ENCODE measurements at places on chromosomes 4 and X.

DNA sequence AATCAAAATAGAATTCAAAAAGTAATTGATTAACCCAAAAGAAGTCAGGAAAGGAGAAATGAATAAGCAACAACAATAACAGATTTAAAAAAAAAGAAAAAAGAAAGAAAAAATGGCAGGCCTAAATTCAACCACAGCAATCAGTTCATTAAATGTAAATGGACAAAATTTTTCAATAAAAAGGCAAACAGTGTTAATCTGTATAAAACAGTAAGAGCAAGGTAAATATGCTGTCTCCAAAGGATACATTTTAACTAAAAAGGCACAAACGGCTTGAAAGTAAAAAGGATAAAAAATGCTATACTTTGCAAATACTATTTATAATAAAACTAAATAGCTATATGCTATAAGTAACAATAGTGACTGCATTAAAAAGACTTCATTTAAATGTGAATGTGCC is 582.0 kb downstream of the SPRY1 start:
- no peak for DNase-seq

DNA sequence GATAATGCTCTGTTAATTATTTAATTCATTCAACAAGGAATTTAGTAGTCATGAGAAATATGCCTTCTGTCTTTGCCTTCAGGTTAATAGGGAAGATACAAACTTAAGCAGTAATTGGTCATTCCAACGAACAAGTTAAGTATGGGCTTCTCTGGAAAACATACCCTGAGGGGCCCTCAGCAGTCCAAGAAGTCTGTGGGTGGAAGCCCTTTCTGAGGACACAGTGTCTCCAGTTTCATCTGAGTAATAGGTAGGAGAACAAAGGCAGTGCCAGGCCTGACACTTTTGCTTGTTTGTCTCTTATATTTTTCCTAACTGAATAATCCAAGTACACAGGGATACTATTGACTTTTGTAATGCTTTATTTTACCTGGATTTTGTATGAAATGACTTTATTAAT is 262.5 kb downstream of the FBXW7 start:
- DNase-seq, result no peak

GRCh38 chrX:73481521-73481920 is 34.7 kb downstream of the CDX4 start:
- no peak for DNase-seq

DNA sequence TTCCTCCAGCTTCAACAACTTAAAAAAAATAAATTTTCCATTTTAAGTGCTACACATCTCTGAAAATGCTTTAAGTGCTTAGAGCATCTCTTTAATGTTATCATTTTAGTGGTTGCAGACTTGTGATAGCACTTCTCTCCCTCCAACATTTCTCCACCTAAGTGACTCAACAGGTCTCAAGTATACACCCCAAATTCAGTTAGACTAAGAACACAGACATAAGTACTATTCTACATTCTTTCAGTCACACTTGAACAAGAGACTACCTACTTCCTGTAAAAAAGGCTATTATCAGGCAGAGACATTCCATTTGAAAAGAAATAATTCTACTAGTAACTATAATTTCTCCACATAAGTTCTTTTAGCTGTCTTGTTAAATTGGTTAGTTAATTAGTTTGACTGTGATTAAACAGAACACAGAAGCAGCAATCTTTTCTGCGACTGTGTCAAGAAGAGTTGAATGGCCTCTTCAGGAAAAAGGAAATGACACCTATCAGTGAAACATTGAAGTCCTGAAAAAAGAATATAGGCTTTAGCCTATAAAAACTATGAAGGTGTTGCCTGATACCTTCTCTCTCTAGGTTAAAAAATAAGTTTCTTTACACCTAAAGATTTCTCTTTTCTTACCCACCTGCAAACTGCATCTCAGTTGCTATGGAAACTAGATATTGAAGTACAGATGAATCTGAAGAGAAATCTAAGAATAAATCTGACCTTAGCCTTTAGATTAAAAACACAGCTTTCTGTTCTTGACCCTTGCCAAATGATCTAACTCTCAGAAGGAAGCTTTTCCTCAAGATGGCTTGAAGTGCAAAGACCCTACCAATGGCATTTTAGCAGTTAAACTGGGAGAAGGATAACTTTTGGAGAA is 18.0 kb downstream of the NAF1 start:
- DNase-seq, result peak; percentile 2

DNA sequence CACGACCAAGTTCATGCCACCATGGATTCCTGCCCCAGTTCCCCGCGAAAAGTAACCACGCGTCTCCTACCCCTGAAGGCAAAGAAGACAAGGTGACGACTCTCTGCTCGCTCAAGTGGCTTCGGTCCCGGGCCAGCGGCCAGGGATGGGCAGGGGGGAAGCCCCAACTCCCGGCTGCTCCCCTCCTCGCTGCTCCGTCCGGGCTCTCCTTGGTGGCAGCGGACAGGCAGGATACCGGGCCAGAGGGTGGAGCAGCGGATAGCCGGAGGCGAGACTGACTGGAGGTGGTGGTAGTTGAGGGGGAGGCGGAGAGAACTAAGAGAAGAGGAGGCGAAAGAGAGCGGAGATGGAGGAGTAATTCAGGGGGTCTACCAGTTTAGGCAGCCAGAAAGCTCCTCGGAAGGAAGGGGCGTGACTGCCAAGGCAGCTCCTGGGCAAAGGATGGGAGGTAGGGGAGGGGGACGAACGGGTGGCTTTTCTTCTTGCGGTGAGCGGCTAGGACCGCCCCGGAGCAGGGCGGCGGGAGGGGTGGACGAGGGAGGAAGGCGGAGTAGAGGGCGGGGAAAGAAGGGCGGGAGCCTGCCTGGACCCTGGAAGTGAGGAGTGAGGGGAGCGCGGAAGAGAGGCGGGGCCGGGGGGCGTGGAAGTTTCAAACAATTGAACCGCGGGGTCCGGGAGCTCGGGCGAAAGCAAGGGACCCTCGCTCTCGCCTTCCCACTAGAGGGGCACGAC is at the start of gene AMOT:
AMOT (minus strand) TSS at position 450 of the 732 bp plus-strand sequence. CDS start 17,705 bp downstream, outside the sequence.
- peak; percentile 1 for DNase-seq

DNA sequence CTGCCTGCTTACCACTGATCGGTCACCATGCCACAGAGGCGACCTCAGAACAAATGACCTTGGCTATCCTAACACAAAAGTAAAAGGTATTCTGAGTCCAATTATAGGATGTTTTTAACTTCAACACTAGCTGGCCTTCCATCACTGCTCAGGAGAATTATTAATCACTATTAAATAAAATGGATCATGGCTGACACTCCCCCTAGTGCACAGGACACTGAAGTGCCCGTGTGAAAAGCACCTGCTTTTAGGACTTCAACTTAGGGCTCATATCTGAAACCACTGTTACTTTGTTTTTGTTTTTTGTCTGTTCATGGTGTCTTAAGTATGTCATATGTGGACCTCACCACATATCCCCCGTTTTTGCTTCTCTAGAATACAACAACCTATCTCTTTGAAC is 33.9 kb downstream of the STX18 start:
- DNase-seq, result no peak

DNA sequence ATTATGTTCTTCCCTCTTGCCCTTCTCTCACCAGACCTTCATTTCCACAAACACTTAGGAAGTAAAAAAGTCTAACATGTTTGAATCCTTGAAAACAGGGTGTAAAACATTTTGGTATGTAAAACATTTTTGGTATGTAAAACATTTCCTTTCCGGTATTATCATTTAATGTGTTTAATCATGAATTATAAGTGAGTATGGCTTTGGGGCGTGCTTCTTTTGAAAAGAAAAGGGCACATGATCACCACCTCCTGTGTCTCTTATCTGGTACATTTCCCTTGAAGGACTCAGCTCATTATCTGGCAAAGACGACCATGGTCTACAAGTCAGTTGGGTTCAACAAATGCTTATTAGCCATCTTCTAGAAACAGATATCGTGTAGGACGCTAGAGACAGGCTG is 283.6 kb downstream of the FRMPD4 start:
- DNase-seq, result no peak

DNA sequence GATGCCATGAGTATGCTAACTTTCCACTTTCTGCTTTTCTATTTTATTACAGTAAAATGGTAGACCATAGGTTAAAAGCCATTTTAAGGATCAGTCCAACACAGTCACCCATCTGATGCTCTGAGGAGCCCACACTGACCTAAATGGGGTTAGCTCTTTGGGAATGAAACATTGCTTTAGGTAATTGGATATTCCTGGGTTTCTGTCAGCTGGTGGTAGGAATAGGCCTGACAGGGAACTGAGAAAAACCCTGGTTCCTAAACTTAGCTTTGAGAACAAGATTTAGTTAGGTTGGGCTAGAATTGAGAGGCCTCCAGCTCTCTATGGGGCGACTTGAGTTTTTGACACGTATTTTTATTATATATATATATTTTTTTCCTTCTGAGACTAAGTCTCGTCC is 40.4 kb downstream of the MCUB start:
- DNase-seq, result no peak

DNA sequence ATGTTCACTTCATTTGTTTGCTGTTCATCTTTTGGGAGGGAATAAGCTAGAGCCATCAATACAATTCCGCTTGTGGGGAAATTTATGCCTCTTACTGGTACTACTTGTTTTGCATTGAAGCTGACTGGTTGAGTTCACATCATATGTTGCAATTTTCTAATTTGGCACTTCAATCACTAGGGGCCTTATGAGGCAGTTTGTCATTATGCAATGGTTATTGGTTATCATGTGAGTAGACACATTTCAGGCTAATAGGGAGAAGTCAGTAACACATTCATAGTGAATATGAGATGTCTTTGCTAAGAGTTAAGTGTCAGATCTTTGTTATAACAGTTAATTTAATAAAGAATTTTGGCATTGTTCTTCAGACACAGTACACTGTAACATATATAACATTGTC is 5.0 kb downstream of the RPL36A start:
- peak; percentile 77 for DNase-seq

GRCh38 chrX:70171624-70172023 is 5.7 kb upstream of the DGAT2L6 start:
- DNase-seq, result no peak

- DNase-seq, result no peak
Observed at GRCh38 chr4:77802402-77802801, 16.8 kb downstream of the CNOT6L start.

DNA sequence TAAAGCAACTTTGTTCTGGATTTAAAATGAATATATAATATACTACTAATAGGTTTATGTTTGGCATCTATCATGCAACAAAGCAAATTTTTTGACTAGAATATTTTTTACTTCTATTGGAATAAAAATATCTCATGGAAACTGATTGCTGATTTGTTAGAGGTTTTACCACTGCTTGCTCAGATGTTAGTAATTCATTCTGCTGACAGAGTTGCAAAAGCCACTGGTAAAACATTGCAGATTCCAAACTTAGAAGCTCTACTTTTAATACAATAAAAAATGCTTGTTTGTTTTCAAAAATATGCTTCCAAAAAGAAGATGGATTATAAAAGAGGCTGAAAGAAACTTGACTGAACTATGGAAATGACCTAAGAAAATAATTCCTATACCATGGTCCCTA is 795.2 kb downstream of the PCDH18 start:
- DNase-seq, result no peak

DNA sequence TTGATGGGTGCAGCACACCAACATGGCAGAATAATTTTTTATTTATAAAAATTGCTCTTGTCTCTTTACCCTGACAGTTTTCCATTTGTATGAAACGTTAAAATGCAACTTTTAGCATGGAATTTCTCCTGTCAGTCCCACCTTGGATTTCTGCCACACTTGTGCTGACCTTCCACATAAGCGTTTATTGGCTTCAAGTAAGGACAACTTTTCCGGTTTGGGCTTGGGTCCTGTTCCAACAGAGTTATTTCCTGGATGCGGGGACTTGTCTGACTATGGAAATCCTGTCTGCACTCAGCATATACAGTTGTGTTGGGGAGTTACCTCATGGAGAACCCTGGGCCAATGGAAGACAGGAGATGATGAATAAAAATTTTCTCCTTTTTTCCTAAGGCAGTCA is 294.7 kb downstream of the NAF1 start:
- DNase-seq, result no peak

DNA sequence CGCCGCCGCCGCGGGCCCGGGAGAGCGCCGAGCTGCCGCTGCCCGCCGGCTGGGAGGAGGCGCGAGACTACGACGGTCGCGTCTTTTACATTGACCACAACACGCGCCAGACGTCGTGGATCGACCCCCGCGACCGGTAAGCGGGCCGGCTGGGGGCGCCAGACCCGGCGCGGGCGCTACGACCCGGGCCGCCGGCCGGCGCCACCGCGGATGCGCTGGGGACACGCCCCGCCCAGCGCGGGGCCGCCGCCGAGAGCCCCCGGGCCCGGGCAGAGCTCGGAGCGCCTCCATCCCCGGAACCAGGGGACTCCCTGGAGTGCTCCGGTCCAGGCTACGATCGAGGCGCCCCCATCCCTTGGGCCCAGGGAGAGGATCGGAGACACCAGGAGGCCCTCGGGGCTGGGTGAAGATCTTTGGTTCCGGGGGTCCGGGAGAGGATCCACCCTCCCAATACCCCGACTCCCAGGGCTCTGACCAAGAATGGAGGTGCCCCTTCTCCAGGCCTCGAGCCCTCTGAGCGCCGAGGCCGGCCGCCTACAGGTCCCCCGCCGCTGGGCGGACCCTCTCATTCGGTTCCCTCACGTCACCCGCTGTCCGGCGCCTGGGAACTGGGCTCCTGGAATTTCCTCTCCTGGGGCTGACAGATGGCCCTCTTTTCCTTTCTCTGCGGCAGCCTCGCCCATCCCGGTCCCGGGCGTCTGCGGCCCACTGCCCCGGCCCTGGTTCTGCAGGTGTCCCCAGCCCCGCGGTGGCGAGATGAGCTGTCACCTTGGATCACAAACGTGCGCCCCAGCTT is 48.8 kb downstream of the CLDN34 start:
- DNase-seq, result no peak

- peak; percentile 47 for DNase-seq
Observed at GRCh38 chr4:123598331-123598730, 201.7 kb downstream of the SPRY1 start.

GRCh38 chr4:150600812-150601445 is 19.0 kb downstream of the MAB21L2 start:
- DNase-seq, result no peak

DNA sequence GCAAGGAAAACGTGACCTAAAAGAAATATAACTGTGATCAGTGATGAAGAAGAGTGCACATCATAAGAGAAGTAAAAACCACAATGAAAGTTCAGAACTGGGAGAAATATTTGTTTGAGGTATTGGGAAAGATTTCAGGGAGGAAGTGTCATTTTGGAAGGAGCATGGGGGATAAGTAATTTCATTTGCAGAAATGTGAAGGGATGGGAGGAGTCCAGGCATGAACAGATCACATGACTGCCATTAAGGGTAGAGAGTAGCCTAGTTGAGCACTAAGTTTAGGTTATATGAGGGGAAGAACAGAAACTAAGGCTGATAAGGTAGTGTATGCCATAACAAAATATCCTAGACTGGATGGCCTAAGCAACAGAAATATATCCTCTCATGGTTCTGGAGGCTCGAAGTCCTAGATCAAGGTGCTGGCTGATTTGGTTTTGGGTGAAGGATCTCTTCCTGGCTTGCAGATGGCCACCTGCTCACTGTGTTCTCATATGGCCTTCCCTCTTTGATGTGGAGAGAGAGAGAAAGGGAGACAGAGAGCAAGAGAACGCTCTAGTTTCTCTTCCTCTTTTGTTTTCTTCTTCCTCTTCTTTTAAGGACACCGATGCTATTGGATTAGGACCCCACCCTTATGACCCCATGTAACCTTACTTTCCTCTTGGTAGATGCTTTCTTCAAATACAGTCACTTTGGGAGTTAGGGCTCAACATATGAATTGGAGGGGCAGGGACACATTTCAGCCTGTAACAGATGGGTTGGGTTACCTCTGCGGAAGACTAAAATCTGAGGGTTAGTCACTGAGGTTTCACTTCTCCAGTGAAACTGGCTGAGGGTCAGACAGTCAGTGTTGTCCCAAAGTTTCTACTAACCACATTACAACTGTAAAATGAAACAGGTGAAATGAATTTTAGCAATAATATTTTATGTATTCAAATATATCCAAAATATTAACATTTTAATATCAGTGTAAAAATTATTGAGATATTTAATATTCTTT is 77.9 kb downstream of the EGF start:
- peak; percentile 98 for DNase-seq

Measured in MV-4-11 (cell line).